Cardiac atrium fibroblast (primary cell): ENCODE measurements at places on chromosomes 16 and 17. TPM values are rescaled to one million over a fixed set of nuclear protein-coding genes. Genes with fewer than 3 reads are reported as not detected.

SPG7 gene
- 51.1 and 81.6 TPM in 2 replicates for total RNA-seq

SLC6A2 gene
- not detected in 2 replicates for total RNA-seq

SPIRE2 gene
- 1.8 and 3.8 TPM in 2 replicates for total RNA-seq

TMC5 gene
- not detected in 2 replicates for total RNA-seq

MPHOSPH6 gene
- 18.6 and 32.7 TPM in 2 replicates for total RNA-seq

MPP2 gene
- 5.2 and 10.3 TPM in 2 replicates for total RNA-seq

SMIM5 gene
- total RNA-seq, result not detected in 2 replicates
